Hematopoietic multipotent progenitor cell treated with erythropoietin and hydrocortisone succinate and interleukin-3 and kit ligand, for 8 days (in vitro differentiated cells): ENCODE measurements at places on chromosomes 16 and 17.

DNA sequence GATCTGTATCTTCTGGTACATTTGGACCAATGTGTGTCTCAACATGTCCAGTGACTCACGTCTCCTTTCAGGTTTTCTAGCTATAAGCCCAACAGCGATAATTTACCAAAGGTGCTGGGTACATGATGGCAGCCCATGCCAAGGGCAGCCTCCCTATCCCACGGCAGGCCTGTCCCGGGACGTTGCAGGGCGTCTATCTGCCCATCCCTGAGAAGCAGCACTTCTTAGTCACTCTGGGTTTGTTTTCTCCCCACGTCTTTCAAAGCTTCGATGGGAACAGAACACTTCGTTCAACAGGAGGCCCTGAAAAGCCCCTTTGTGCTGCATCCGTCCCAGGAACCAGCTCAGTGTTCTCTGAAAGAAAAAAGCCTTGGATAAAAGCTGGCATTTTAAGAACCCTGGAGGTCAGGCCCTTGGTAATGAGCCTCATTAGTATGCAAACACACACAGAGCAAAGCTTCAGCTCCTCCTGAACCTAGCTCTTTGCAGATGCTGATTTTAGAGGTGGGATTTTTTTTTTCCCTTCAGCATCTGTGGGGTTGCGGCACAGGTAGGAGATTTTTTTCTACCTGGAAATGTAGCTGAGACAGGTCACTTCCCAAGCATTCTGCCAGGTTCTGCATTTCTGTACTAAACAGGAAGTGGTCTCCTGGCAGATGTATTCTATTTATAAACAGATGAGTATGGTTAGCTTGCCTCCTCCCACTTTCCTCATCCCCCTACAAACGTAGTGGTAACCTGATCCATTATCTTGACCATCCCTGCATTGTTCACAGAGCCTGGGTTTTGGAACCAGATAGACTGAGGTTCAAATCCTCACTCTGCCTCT is 17.5 kb upstream of the MT4 start:
- no peak for DNase-seq

- DNase-seq, result peak; percentile 56
These were observed at the start of gene ITGAL for GRCh38 chr16:30472328-30472942. Gene ITGAL, plus strand, starts transcription at chr16:30472742. Its CDS starts 96 bp downstream, at chr16:30472838.

DNA sequence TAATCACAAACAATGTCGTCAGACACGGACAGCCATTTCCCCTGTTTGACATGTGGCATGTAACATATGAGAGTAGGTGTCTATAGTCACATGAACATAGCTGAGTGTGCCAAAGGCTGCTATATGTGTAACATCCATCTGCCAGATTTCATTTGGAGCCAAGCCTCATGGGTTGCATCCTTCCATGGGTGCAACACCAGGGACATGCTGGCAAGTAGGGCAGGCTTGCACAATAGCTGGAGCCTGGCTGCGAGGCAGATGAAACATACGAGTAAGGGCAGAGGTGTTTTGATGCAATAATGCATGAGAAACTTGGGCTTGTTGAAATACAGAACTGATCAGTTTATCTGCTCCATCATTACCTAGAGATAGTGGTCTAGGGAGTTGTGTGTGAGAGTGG is 9.0 kb upstream of the ZNF689 start:
- DNase-seq, result no peak

DNA sequence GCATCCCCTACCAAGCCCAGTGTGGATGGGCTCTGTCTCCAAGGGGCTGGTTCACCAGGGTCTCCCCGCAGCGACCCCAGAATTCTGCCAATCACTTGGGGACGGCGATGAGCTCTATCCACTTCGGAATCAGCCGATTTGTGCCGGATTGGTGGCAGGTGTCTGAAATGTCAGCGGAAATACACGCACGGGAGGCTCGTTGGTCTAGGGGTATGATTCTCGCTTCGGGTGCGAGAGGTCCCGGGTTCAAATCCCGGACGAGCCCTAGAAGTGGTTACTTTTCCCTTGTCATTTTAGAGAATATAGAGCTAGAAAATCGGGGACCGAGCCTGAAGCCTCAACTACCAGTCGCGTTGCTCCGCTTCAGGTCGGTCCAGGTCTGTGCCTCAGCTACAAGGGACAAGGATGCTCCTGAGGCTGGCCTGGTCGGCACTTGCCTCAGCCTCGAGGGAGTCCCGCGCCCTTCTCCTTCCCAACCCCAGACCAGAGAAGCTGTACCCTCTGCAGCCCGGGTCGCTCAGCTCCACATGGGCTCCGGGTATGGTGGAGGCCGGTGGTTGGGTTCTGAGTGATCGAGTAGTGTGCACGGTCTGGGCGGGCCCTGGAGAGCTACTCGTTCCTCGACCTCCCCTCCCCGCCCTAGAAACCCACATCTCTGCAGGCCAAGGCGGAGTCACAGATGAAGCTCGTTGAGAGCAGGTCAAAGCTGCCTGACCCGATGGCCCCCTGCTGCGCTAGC is 16.0 kb upstream of the OR1F1 start:
- peak; percentile 77 for DNase-seq

DNA sequence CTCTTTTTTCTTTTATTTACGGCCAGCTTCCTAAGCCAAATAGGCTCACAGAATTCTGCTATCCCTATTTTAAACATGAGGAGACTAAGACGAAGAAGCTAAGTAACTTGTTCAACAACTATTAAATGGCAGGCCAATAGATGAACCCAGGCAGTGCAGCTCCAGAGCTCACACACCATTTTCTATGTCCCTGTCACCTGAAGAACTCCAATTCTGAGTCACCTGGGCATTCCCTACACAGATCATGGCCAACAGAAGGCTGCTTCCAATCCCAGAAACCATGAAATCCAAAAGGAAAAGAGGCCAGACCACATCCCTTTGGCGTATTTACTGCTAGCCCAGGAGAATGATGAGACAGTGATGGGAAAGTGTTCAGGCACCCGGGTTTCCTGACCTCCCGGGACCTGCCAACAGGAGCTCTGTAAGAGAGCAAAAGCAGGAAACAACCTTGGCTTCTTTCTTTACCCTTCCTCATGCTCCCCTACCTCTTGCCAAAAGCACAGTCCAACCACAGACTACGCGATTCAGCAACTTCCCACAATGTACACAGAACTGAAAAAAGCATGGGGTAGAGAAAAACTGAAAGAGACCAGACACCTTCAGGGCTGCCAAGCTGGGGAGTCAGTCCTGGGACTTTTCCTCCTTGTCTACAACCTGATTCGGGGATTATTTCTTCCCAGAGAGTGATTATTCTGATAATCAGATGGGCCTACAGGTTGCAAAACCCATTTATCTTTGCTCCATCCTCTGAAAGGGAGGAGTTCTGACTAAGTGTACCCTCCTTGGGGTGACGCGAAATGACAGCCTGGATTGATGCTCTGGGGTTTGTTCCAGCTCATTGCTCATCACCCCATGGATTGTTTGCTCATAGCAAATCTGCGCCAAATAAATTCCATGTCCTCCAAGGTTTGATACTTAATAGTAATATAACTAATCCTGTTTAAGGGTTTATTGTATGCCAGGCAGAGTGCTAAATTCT is 47.8 kb upstream of the HAS3 start:
- DNase-seq, result no peak

DNA sequence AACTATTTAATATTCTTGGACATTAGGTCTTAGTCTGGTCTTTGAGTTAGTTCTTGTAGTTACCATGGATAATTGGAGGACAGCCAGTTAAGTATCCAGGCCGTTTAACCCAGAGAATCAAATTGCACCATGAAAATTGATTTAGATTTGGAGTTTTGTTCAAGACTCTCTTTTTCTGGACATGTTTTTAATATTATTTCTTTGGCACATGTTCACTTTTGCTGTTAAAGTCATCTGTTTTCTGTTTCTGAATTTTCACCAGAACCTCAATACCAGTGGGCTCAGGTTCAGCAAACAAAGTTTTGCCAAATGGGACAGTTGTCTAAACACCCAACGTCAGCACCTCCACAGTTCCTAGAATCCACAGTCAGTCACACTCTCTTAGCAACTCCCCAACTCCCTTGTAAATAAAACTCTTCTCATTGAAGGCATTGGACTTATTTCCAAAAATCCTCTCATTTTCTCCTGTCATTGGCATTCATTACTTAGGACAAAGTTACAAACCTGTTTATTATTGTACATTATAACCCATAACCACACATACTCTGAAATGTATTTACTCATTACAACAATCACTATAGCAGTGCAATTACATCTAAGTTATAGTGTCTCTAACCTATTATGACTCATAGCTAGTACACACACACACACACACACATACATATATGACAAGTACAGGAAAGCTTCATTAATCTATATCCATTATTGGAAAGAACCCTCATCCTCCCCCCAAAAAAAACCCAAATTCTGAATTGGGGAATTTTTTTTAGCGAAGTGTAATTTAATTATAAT is 33.5 kb upstream of the DNAH9 start:
- DNase-seq, result no peak

- no peak for DNase-seq
These were observed 31.3 kb upstream of the MLKL start for GRCh38 chr16:74731853-74732477.

GRCh38 chr16:183005-183404 is 2.7 kb downstream of the HBQ1 start:
- DNase-seq, result no peak

DNA sequence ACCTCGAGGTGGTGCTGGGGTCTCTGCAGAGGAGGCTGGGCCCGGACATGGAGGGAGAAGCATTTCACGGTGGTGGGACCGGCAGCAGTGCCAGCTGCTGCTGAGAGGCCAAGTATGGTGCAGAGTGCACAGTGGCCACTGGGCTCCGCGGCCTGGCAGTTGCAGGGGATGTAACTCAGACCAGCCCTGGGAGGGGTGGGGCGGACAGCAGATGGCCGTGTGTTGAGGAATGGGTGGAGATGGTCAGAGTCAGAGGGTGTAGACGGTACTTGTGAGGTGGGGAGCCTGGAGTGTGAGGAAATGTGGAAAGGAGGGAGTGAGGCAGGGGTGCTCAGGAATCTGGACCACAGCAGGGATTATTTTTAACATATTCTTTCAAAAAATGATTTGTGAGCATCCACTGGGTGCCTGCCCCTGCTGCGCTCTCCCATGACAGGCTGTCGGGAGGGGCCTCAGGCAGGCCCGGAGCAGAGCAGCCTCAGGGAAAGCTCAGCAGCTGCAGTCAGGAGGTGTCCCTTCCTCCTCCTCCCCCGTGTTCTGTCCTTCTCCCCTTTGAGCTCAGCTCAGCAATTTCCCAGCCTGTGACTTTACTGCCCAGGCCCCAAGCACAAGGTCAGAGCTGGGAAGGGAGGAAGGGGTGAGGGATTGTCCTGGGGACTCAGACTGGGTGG is 113.1 kb downstream of the RAP1GAP2 start:
- DNase-seq, result no peak

DNA sequence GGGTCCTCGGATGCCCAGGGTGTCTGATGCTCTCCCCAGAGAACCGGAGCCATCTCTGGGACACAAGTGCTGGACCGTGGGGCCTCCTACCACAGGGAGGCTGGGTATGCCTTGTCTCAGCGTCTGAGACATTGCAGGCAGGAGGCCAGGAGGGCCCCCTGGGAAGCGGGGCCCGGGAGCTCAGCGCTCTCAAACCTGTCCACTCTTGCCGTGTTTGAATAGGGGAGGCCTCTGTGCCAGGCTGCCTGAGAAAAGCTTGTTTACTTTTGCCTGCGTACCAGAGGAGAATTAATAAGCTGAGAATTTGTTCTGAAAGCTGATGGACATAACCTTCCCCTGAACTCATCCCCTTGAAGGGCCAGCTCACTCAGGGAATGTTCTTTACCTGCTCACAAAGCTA is 163.8 kb downstream of the NTN1 start:
- DNase-seq, result no peak

GRCh38 chr17:59769887-59770286 is 62.4 kb downstream of the VMP1 start:
- DNase-seq, result no peak

GRCh38 chr17:17766077-17766743 is 70.6 kb downstream of the SREBF1 start:
- DNase-seq, result peak; percentile 51
